Thoracic aorta (tissue), 2 donors: ENCODE measurements at places on chromosomes 3 and 15. TPM values are rescaled to one million over a fixed set of nuclear protein-coding genes. Genes with fewer than 3 reads are reported as not detected.

DNA sequence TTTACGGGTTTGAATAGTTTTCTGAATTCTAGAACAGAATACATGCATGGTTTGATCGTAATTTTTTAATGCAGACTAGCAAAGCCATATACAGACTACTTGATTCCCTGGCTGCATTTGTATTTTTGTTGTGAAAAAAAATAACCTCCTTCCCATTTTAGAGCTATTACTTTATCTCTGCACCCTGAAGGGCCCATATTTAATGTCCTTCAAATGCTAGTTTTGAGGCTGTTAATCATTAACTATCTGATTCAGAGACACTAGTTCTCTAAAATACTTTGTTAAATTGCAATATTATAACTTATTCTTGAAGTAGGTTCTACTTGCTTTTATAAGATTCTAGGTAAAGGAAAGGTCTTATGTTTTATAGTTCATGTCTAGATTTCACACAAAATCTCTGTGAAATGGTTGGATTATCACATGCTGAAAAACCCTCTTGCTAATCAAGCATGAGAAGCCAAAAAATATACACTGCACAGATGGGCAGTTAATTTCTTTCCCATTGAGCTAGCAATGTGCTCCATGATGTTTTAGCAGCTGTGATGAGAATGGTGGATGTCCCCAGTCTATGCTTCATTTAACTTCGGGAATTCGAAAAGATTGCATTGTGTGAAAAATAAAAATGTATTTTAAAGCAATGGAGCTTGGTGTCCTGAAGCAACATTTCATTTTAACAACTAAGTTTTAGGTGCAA, 634.0 kb upstream of the BCHE start:
- DNase-seq, result no peak

- DNase-seq, result no peak
Observed at GRCh38 chr3:1752205-1752604, 346.5 kb upstream of the CNTN4 start.

The ITIH1 gene
- total RNA-seq, result not detected

GRCh38 chr3:13009132-13009945, 63.9 kb downstream of the IQSEC1 start:
- DNase-seq, result no peak

The RETNLB gene
- total RNA-seq, result not detected

DNA sequence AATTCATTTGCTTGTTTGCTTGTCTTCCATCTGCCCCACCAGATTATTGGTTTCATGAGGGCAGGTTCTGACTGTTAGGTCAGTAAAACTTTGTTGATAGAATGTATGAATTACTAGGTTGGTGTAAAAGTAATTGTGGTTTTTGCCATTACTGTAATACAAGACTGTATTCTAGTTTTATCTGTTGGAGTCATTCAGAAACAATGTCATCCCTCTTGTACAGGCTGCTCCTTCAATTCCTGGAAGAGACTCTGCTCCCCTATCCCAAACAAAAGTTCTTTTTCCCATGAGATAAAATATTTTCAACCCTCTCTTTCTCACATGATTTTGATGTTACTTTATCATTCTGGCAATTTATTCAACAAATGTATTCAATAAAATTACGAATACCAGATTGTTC, 115.0 kb downstream of the CHST2 start:
- DNase-seq, result no peak

DNA sequence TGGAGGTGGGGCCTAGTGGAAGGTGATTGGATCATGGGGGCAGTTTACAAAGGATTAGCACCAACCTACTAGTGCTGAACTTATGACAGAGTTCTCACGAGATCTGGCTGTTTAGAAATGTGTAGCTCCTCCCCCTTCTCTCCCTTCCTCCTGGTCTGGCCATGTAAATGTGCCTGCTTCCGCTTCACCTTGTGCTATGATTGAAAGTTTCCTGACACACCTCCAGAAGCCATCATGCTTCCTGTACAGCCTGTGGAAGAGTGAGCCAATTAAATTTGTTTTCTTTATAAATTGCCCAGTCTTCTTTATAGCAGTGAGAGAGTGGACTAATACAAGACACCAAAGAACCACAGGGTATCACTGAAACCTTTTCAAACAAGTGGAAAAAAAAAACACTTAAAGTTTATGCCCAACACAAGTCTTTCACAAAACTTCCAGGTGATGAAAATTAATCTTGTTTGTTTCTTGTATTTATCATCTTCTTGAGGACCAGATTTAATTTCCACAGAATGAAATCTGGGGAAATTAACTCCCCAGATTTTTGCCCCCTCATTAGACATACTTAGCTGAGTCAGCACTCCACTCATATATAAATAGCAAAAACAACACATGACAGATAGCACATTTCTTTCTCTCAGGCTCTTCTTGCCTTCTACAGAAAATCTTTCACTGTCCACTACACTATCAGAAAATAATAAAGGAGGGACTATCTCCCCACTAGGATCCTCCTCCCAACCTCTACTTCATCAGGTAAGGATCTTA, 847.2 kb downstream of the TUSC7 start:
- no peak for DNase-seq

The NLGN1 gene
- total RNA-seq, result 18.3 TPM

DNA sequence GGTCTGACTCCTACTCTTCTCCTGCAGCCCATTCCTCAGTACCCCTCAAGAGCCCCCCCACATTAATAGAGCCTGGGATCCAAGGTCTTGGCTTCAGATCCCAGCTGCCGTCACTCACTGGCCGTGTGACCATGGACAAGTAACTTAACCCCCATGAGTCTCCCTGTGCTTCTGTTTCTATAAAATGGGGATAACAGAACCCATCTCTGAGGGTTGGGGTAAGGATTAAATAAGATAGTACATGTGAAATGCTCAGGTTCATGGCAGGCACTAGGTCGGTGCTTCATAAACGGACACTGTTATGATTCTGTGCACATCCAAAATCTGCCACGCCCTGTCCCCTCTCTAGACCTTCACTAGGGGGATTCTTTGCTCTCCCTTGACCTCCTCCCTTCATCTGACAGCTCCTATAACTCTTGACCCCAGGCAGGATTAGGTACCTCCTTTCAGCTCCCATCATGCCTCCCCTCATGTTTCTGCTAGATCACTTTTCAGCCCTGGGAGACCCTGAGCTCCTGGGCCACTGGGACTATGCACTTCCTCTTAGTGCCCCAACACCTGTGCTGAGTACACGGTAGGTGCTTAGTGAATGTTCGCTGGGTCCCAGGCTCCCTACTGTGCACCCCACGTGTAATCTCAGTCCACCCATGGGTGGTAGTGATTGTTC, 1.5 kb downstream of the CAND2 start:
- no peak for DNase-seq

GRCh38 chr3:187929112-187929816, 184.0 kb upstream of the BCL6 start:
- DNase-seq, result no peak

The SCG5 gene
- 3.3 TPM for total RNA-seq

The PAQR9 gene
- total RNA-seq, result 0.21 TPM

The SOX2 gene
- 0.35 TPM for total RNA-seq

GRCh38 chr3:67468511-67468910, 185.9 kb downstream of the SUCLG2 start:
- no peak for DNase-seq

The NT5DC2 gene
- 47.6 TPM for total RNA-seq

DNA sequence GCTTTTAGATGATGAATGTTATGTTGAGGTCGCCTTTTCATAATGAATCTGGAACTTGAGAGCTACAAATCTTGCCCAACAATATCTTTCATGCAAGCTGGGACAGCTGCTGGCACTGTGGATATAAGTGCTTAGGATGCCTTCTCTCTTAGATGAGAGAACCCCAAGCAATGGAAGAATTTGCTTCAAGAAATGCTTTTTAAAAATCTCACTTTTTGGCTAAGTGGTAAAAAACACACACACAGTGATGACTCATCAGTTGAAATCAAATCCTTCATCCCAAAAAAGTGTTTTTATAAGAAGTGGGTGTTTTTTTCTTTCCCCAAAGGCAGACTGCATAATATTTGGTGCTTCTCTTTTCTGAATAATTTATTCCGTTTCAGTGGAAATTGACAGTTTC, 38.4 kb upstream of the GALNT15 start:
- no peak for DNase-seq

DNA sequence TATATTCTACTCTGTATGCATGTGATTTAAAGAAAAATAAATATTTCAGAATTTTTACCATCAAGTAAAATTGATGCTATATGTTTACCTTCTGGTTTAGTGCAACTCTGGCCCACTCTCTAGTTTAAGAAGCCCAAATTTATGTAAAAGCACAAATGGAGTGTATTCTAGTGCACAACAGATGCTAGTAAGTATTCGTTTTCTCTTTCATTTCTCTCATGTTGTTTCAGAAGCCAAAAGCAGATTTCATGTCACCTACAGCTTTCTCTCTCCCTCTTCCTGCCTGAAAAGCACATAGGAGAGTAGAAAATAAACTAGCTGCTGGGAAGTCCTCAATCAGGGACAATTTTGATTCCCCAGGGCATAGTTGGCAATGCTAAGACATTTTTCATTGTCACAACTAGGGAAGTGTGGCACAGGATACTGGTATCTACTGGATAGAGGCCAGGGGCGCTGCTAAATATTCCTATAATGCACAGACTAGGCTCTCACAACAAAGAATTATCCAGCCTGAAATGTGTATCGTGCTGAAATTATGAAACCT, 147.4 kb upstream of the ARHGEF26 start:
- DNase-seq, result no peak

The ATP13A4 gene
- total RNA-seq, result not detected
